NCI-H187 (cell line): ENCODE measurements at places on chromosomes 3 and 15.

- no peak for DNase-seq
These were observed 15.9 kb downstream of the IGDCC3 start for GRCh38 chr15:65361708-65362459.

- no peak for DNase-seq
These were observed 534.5 kb upstream of the TBL1XR1 start for GRCh38 chr3:177731644-177732268.

- DNase-seq: no peak
These were observed 89.2 kb downstream of the LSAMP start for GRCh38 chr3:116356056-116356455.

DNA sequence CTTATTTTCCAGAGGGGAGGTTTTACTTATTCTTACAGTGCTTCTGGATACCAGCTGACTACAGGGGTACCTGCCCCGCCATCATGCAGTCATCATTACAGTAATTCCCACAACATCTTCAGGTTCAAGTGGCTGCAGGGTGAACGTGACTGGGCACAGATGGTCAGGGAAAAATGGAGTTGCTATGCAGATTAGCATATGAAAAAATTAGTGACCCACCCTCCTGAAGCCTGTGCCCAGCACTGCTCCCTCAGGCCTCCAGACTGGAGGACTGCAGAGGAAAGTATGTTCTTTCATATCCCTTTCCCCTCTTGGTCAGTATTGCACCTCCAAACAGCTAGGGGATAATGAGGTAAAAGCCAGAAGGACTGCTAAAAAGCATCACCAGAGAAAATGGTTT lies 937.9 kb downstream of the TUSC7 start:
- no peak for DNase-seq

DNA sequence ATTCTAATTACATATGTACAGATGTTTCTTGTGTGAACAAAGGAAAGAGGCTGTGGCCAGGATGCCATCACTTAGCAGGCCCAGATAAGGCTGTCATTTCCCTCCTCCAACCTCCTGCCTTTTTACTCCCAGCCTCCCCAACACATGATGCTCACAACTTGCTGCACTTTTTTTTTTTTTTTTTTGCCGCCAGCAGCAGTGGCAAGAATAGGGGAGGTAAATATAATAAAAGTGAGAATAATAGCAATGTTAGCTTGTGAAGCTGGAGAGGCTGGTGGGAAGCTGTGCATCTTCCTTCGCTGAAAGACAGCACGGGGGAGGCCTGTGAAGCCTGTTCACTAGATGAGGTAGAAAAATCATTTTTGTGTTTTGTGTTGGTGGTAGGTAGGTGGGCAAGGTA lies 42.5 kb upstream of the MYO5C start:
- no peak for DNase-seq

DNA sequence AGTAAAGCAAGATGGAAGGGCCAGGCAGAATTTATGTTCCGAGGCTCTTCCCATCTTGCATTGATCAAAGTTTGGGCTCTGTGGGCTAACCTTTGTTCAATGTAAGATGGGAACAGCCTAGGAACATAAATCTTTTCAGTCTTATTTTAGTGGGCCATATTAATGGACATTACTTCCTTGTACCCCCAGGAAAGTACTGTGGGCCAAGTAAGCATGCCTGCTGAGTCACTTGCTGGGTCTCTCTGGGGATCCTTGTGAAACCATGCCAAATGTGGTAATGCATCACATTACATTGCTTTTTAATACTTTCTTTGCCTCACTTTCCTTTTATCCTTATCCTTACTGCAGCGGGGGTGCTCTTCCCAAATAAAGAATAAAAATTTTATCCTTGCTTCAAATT lies 349.5 kb upstream of the POU1F1 start:
- no peak for DNase-seq

DNA sequence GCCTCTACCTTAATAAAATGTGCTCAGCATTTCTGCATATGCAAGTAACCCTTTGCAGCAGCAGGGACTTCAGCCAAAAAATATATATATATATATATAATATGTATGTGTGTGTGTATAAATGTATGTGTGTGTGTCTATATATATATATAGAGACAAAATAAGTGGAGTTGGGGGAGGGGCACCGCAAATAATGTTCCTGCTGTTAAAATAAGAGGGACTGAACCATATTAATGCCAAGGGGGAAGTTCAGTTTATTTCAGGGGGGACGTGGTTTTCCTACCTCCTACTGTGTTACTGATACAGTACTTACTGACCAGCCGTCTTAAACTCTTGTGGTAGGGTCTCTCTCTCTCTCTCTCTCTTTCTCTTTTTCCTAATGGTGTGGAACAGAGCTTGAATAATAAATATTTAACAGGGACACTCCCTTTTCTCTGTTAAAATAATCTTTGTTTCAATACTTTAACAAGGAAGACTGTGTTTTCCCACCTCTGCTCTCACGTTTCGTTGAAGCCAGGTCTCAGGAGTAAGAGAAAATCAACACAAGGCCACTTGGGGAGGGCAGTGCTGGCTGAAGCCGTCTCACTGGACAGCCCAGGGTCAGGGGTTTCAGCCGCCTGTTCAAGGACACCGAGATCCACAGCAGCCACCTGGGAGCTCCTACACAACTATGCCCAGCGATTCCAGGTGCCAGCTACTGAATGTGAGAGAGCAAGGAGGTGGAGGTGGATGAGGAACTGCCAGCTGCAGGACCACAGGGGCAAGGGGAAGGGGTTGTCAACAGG lies 42.8 kb upstream of the ADAMTSL3 start:
- no peak for DNase-seq

DNA sequence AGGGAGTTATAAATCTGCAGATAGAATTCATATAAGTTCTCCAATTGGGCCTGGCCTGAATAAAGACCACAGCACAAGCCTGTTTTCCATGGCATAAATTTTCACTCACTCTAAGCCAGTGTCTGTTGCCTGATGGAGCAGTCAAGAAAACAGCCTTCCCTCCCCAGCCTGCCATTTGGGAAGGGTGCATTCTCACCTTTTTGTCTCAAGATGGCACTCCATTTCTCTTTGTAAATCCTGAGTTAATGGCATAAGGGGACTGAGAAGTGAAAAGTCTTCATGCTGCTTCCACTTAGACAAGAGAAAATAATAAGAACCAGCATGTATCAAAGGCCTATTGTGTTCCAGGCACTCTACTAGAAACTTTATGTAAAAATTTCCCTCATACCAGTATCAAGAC lies 115.6 kb upstream of the MANF start:
- no peak for DNase-seq

- no peak for DNase-seq
These were observed 256.7 kb upstream of the SATB1 start for GRCh38 chr3:18681818-18682345.

GRCh38 chr3:129746629-129747028 lies 140.2 kb upstream of the PLXND1 start:
- no peak for DNase-seq

DNA sequence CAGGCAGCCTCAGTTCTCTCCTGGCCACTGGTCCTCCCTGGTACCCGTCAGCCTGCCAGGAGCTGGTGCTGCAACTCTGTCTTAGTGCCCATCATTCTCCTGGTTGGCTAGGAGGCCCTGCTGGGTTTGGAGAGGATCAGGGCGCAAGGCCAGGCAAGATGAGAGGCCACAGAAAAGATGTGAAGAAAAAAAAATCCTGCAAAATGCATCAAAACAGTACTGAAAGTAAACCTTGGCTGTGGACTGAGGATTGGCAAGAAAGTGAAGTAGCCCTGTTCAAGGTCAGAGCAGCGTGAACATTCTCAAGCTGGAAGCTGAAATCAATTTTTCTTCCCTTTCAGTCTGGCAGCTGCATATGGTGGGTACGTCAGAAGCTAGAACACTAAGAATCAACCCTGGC lies 74.2 kb downstream of the GTF2E1 start:
- DNase-seq: no peak

GRCh38 chr15:51049081-51049480 lies 45.6 kb downstream of the TNFAIP8L3 start:
- no peak for DNase-seq

GRCh38 chr3:88343264-88343663 lies 193.5 kb downstream of the C3orf38 start:
- no peak for DNase-seq

GRCh38 chr15:57285386-57285785 lies 90.9 kb upstream of the CGNL1 start:
- DNase-seq: no peak

DNA sequence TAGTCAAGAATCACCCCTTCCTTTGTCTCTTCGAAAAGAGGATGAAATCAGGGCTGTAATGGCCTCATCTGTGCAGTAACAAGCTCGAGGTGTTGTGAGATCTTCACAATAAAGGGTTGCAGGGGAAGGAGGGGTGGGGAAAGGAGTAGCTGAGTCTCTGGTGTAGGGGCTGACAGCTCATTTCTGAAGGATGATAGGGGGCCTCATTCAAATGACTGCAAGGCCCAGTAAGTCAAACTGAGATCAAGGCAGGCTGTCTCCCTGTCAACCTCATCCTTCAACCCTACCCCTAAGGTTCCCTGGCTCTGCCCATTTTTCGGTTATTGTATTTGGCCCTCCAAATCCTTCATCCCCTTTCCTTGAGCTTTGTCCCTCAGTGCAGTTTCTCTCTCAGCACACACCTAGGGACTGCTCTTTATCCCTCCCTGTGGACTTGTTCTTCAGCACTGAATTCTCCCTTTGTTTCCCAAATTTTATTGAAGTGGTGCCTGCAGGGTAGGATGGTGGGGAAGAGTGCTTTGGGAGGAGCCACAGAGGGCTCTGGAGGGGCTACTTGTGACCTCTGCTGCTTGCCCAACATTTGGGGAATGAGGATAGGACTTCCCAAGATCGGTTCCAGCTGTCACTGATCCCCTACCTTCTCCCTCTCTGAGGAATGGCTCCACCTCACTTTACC lies 38.1 kb downstream of the ZNF589 start:
- no peak for DNase-seq

DNA sequence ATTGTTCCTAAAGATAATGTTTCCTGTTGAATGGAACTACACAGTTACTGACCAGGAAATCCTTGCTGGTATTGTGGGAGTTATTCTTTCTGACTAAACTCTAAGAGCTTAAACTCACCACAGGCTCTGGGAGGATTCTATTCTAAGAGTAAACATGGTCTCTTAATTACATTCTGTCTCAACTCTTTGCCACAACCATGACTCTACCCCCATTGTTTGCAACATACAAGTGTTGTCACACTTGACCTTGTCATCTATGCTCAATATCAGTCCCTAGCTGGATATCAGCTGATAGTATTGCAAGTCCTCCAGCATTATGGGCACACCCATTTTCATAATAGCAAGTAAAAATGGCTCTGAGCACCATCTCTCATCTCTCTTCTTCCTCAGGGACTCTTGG lies 29.6 kb upstream of the SECISBP2L start:
- DNase-seq: no peak

- no peak for DNase-seq
These were observed 30.9 kb downstream of the MGLL start for GRCh38 chr3:127791221-127791913.

DNA sequence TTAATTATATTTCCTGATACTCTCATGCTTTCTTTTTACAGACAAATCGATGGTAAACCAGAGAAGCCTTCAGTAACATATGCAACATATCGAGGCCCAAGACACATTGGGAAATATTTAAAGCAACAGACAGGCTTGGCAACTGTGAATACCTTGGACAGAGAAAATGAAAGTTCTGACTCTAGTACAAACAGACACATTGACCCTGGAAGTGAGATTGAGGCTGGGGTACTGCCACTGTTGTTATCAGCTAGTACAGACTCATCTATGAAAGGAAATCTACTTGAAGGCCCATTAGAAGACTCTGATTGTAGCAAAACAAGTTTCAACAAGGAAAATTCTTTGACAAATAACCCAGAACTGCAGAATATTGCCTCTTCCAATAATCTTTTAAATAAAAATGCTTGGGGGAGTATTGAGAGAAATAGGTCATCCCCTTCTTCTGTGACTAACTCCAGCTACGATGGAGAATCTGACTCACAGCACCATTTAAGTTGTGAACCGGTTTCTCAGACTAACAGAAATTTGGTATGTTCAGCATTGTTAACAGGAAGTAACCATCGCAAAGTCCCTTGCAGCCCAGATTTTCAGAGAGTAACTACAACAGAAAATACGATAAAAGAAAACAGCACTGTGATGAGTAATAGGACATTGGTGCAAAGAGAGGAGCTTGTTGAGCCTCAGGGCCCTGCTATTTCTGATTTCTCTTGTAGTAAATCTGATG lies 50.2 kb downstream of the CRYBG3 start:
- no peak for DNase-seq

DNA sequence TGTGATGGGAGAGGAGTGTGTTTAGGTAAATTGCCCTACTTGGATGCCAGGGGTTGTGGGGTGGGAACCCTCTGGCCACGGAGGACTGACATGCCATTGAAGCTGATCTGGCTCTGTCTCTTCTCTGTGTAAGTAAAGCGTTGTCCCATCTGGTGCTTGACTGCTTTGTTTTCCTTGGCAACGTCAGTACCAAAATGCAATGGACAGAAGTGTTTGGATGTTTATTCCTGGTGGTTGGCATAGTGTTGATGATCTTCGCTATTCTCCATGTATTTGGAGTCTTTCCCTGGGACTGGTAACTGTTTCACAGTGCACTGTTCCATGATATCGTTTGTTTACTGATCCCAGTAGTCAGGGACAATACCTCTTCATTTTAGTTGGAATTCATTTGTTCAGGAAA lies 130.5 kb upstream of the MCTP2 start:
- DNase-seq: no peak

GRCh38 chr3:14210843-14211594 lies 32.4 kb downstream of the LSM3 start:
- DNase-seq: no peak

GRCh38 chr15:79195802-79196201 lies 86.7 kb upstream of the ANKRD34C start:
- DNase-seq: no peak

GRCh38 chr15:63221346-63221745 lies 31.9 kb downstream of the RAB8B start:
- no peak for DNase-seq

DNA sequence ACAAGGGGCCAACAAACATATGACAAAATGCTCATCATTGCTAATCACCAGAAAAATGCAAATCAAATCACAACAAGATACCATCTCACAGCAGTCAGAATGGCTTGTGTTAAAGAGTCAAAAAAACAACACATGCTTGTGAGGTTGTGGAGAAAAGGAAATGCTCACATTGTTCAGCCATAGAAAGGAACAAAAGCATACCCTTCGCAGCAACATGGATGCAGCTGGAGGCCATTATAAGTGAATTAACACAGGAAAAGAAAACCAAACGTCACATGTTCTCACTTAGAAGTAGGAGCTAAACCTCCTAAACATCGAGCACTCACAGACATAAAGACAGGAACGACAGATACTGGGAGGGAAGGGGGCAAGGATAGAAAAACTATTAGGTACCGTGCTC lies 678.4 kb upstream of the GRM7 start:
- DNase-seq: no peak

- DNase-seq: no peak
These were observed 48.7 kb downstream of the PPM1L start for GRCh38 chr3:160804762-160805161.
